ENCODE measurements at places on chromosomes 12 and 14. TPM values are rescaled to one million over a fixed set of nuclear protein-coding genes. Genes with fewer than 3 reads are reported as not detected.

KRT75 gene
- total RNA-seq, result not detected

HPD gene
- 0.26 TPM for total RNA-seq

MYF5 gene
- 957 TPM for total RNA-seq

YBX3 gene
- total RNA-seq, result 159 TPM

SYCP3 gene
- 0.34 TPM for total RNA-seq

KRT3 gene
- not detected for total RNA-seq

TMEM229B gene
- total RNA-seq, result 0.06 TPM

OR11H12 gene
- total RNA-seq, result not detected

CRY1 gene
- 20.0 TPM for total RNA-seq
